ENCODE measurements at places on chromosomes 12 and 14.

- no peak for DNase-seq
Observed at GRCh38 chr12:11967376-11968047, 103.2 kb upstream of the BCL2L14 start.

GRCh38 chr12:108642269-108642870 lies 8.7 kb upstream of the SELPLG start:
- no peak for DNase-seq

DNA sequence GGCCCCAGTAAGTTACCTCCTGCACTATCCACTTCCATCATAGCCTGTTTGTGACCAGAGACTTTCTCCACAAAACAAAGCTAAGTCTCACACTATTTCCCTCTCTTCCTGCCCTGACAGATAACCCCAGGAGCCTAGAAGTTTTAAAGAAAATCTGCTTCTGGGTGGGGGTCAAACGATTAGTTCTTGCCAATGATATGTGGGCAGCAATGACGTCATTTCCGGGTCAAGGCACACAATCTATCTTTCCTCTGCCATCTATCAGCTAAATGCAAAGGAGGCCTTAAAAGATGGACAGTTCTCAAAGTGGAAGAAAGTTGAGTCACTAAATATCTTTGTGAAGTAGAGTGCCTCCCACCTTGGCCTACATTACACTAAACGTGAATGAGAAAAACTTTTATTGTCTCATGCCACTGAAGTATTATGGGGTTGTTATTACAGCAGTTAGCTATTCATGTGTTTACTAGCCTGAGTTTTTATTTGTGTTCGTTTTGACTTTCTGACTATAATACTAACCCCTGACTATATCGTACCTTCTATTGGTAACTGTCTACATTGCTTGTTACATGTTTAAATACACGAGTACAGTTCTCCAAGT lies 86.2 kb downstream of the DENND5B start:
- no peak for DNase-seq

DNA sequence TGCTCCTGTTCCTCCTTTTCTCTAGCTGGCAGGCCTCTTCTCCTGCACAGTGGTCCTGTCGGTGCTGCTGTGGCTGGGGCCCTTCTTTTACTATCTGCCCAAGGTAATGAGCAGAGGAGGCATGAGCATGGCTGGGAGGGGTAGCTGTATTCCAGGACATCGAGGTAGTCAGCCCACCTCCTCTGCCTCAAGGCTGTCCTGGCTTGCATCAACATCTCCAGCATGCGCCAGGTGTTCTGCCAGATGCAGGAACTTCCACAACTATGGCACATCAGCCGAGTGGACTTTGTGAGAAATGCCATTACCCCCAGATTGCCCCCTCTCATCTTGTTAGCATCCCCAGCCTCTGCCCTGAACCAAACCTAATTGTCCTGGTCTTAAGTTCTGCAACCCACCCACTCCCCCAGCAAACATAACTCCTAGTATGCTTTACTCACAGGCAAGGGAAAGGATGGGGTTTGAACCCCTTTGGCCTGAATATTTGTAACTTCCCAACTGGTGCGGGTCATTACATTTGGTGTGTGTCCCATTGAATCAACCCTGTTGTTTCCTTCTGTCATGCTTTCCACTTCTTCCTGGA lies 9.1 kb downstream of the B4GALNT1 start:
- no peak for DNase-seq

GRCh38 chr12:62914443-62915203 lies 20.3 kb downstream of the PPM1H start:
- no peak for DNase-seq

DNA sequence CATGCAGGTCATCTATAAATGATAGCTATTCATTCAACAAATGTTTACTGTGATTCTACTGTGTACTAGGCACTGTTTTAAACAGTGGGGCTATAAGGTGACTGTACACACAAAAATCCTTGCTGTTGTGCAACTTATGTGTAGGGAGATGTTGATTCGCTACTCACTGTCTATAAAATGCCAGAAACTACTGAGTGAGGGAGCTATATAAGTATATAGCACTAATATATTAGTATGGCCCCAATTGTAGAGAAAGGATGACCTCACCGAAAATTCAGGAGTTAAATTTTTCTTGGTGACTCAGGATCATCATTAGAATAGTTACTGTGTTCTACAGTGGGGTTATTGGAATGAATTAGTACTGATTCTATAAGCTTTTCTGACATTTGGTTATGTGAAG lies 117.4 kb downstream of the TGFB3 start:
- DNase-seq = no peak

- DNase-seq = no peak
Observed at GRCh38 chr12:15700595-15700994, 88.6 kb downstream of the EPS8 start.

- DNase-seq = no peak
Observed at GRCh38 chr12:124229520-124229919, 65.4 kb upstream of the RFLNA start.
